ENCODE measurements at places on chromosomes 13 and 19.

DNA sequence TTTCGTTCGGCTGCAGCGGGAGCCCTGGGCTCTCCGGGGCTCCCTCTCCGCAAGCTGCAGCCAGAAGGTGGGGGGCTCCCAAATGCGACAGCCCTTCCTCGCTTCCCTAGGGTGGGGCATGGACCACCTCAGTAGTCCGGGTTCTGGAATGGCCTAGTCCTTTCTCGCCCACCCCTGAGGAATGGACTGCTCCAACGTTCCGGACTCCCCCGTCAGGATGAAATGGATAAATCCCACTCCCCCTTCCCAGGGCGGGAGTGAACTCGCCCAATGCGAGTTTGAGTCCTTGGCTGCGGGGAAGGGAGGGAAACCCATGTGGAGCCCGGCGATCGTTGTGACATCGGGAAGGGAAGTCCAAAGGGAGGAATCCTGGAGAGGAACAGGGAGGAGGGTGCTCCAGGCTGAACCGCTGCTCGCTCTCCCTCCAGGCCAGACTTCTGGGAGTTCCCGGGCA is 5.5 kb downstream of the HRC start:
- DNase-seq = no peak

- DNase-seq = no peak
Measured at GRCh38 chr19:5024282-5024681, 55.4 kb downstream of the KDM4B start.

DNA sequence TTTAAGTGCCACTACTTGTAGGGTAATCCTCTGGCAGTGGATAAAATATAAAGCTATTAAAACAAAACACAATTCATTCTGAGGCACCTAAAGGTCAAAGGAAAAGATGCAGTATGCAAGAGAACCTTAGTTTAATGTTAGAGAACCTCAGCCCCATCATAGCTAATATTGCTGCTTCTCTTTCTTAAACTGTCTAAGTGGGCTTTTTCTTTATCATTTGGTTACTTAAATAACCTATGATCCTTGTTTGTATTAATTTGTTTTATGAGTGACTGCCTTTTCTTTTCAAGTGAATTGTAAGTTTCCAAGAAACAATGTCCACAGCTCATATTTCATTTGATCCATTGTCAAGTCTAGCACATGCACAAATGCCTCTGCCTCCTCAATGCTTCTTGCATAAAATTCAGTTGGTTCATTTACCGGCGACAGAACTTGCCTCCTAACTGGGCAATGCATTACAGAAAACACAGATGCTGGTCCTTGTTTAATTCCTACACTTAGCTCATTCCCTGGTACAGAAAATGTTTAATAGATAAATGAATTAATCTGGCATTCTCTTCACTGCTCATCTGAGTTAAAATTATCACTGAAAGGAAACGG is 1049.8 kb downstream of the OLFM4 start:
- no peak for DNase-seq

DNA sequence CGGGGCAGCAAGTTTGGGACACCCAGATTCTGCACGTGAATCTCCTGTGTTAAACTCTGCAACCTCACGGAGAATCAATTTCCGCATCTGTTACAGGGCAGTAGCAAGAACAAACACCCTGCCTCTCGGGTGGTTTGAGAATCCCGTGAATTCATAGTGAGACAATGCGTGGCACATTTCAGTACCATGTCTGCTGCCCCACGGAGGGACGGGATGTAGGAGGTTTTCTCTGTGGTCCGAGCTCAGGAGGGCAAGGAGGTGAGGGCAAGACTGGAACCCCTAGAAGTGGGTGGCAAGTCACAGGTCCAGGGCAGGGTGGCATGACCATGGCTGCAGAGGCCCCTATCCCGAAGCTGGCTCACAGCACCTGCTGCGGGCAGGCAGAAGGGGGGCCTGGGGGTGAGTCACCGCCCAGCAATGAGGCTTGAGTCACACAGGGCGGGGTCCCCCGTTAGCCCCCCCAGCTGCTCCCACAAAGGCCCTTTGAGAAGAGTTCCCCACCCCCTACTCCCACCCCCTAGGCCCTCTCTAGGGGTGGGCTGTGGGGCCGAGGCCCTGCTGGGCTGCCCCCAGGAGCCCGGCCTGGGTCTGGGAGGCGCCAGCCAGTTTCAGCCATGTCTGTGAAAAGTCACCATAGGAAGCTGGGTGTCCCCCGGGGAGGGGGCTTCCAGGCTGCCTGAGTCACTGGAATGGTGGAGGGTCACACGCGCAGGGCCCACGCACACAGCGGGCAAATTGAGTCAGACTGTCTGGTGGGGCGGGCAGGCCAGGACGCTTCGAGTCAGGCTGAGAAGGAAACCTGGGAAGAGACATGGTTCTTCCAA is 25.8 kb upstream of the NANOS3 start:
- DNase-seq = no peak

- no peak for DNase-seq
Measured at GRCh38 chr13:102651892-102652291, 43.0 kb downstream of the METTL21C start.
